ACHN (cell line): ENCODE measurements at places on chromosomes 12 and 14.

GRCh38 chr14:92770484-92770883 lies 22.1 kb upstream of the LGMN start:
- DNase-seq, result no peak

DNA sequence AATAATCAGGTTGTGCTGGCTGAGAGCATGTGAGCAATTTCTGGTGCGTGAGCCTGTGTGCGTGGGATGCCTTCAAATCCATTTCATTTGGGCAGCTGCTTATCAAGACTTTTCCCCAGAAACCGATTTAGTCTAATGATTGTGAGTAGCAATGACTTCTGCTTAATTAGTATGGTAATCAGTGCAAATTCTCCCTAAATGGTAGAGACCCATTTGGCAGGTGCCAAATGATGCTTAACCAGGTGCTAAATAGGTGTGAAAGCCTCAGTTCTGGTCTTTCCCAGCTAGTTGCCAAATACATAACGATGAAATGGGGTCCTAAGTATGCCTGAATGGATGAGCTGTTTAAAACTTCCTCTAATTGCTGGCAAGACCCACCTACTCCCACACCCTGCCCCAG lies 248.4 kb upstream of the CCDC196 start:
- DNase-seq, result no peak

- no peak for DNase-seq
Observed at GRCh38 chr12:95201056-95201670, 16.1 kb downstream of the FGD6 start.

DNA sequence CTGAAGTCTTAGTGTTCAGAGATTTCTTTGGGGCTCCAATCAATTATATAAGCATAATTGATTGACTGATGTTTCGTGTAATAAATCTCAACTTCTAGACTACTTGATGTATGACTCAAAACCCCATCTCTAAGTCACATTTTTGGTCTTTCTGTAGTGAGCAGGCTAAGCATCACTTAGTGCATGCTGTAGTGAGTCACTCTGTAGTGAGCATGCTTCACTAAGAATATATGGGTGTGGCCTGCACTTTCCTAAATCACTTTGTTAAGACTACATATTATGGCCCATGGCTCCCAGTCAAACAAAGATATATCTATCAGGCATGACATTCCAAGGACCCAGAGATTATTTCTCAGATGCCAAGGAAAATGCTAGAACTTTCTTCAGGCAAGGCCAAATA lies 909.4 kb upstream of the LRFN5 start:
- DNase-seq, result no peak

- DNase-seq, result no peak
Observed at GRCh38 chr12:71867131-71867530, 27.6 kb downstream of the TBC1D15 start.

DNA sequence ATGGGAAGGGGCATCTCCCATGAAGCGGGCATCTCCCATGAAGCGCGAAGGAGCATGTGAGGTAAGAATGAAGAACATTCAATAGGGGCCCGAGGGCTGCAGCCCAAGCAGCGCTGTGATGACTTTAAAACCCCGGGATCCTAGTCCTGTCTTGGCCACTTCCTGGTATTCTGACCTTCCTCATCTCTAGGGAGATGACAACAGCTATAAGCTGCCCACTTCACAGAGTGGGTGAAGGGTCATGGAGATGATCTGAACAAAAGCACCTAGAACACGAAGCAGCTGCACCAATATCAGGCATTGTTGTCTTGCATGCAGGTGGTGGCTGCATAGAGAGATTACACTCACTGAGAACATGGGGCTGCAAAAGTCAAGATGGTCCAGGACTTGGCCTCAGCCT lies 64.5 kb downstream of the SPTB start:
- DNase-seq, result no peak

DNA sequence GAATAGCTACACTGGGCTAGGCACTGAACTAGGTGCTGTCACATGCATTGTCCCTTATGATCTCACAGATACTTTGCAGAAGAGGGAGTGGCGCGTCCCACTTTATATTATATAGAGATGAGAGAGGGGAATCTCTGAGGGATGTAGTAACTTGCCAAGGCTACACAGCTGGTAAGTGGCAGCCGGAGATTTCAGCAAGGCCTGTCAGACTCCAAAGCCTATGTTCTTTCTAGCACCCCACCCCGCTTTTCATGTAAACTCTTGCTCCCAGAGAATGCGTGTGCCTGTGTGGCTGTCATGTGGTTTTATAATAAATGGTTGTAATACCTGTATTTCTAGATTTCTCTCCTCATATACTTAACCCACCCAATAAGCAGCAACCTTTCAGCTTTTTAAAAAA lies 39.1 kb downstream of the WDR20 start:
- DNase-seq, result no peak

DNA sequence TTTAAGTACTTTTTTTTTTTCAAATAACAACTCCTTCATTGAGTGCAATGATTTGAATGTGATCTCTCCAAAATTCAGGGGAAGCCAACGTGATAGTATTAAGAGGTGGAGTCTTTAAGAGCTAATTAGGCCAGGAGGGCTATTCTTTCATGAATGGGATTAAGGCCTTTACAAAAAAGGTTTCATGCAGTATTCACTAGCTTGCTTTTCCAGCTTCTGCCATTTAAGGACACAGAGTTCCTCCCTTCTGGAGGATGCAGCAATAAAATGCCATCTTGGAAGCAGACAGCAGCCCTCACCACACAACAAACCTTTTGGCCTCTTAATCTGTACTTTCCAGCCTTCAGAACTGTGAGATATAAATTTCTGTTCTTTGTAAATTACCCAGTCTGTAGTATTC lies 586.8 kb upstream of the LMO3 start:
- no peak for DNase-seq

DNA sequence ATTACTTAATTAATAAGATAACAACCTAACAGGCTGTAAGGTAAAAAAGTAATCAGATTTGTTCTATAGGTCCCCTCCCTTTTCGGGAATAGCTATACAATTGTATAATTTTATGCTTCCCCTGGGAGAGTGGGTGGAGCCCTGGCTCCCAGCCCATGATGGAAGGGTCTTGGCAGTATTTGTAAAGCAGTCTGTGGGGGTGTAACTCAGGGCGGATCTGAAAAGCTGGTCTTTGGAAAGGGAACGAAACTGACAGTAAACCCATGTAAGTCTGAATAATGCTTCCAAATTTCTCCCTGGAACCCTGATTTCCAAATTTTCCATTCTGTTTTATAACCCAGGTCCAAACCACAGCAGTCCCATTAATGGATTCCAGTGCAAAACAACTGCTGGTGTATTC lies 110.4 kb downstream of the DAD1 start:
- no peak for DNase-seq

DNA sequence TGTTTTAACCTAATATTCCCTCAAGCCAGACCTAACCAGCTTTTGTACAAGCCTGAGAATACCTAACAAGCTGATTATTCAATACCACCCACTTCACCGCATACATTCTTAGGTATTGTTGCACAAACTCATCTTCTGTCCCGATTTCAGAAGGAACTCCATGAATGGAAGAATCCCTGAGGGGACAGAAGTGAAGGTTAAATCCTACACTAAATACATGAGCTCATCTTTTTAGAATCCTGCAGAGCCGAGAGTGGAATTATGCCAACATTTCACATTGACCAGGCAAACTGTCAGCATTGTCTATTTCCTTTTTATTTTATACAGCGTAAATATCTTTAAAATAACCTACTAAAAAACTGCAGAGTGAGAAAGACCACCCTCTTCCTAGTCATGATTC lies 140.7 kb upstream of the PRICKLE1 start:
- no peak for DNase-seq

GRCh38 chr12:120873226-120873625 lies 30.9 kb downstream of the SPPL3 start:
- no peak for DNase-seq

- no peak for DNase-seq
Observed at GRCh38 chr12:97167598-97167997, 260.5 kb downstream of the NEDD1 start.

GRCh38 chr12:121953695-121954094 lies 35.3 kb downstream of the CFAP251 start:
- no peak for DNase-seq

- no peak for DNase-seq
Observed at GRCh38 chr12:30911207-30911606, 15.3 kb upstream of the TSPAN11 start.

DNA sequence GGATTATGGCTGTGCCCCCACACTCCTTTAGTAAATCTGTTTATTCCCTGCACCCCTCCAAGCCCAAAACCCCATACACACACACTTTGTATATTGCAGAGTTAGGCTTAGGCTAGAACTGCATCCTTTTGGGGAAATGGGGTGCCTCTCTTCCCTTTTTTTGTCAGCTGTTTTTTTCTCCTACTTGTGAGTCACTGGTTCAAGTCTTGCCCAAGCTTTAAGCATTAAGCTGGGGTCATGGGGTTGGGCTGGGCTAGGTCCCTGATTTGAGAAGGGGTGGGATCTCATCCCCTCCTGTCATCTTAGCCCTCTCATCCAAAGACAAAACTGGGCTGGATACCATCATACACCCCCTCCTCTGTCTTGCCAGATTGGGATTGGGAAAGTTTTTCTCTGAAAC lies 1.6 kb downstream of the LRP1 start:
- no peak for DNase-seq

- DNase-seq, result no peak
Observed at GRCh38 chr12:87982208-87982607, 47.0 kb downstream of the C12orf50 start.

DNA sequence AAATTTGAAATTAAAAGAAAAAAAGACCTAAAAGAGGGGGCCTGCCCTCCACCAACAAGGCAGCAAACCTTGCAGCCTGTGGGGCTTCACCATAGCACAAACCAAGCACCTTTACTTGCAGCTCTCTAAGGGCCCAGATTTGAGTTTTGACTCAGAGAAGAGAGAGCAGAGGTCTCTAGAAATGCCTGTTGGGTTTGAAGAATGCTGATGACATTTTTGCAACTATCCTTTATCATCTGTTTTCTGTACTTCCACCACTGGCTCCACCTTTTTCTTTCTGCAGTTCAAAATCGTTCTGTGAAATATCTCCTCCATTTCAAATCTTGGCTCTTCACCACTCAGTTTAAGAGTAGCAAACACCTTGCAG lies 83.8 kb upstream of the HMGA2 start:
- DNase-seq, result no peak

- DNase-seq, result no peak
Observed at GRCh38 chr14:104874110-104874531, 9.1 kb downstream of the CEP170B start.

- DNase-seq, result no peak
Observed at GRCh38 chr14:24315807-24316596, 4.7 kb downstream of the LTB4R start.

DNA sequence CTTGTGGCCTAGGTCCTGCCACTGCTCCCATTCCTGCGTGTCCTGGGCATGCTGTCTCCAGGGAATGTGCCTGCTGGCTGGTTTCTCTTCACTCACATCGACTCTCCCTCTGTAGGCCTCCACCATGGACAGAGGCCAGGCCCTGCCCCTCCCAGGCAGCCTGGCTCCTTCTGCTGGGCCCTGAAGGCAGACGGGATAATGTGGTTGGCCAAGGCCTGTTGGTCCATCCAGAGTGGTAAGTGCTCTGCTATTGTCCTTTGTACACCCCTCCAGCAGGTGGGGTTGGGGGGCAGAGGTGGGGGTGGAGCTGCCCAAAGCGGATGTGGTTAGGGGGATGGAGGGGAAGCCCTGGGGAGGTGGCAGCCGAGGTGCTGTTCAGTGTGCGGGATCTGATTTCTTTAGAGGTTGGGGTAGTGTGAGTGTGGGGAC lies 9.5 kb upstream of the NR4A1 start:
- DNase-seq, result peak; percentile 25

GRCh38 chr12:130747867-130748740 lies 32.0 kb upstream of the RIMBP2 start:
- DNase-seq, result peak; percentile 73

- peak; percentile 17 for DNase-seq
Observed at GRCh38 chr12:52667509-52667908, 12.7 kb downstream of the KRT1 start.

- DNase-seq, result peak; percentile 53
Observed at GRCh38 chr12:54680374-54680773, 32.2 kb upstream of the DCD start.

DNA sequence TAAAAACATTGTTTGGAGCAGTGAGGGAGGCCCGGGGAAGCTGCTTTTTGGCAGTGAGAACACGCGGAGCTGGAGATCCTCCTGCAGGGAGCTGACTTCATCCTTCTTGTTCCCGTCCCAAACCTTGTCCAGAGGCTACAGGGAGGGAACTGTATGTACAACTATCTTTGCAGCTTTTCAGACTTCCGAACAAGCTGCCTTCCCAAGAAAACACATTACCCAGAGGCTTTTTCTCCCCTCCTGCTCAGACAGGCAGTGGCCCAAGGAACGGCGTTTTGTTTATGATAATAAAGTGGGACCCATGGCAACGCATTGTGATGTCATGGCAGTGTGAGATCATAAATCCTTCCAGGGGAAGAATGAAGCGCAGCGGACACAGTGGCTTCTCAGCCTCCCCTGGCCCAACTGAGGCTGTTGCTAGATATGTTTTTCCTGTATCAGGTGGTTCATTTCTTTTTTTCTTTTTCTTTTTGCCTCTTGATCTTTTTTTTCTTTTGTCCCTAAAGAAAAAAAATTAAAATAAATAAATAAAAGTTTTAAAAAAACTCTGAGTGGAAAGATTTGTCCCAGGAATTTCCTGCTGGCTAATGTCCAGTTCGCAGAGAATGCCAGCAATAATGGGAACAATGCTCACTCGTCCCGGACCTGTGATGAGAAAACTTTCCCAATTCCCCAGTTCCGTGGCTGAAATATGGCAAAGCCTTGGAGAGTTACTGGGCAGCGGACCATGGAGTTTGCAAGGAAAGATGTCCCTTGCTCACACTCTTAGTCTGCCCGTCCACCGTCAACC lies 103.4 kb upstream of the MAP1LC3B2 start:
- DNase-seq, result peak; percentile 90

- no peak for DNase-seq
Observed at GRCh38 chr14:55752580-55753390, 172.8 kb downstream of the KTN1 start.

DNA sequence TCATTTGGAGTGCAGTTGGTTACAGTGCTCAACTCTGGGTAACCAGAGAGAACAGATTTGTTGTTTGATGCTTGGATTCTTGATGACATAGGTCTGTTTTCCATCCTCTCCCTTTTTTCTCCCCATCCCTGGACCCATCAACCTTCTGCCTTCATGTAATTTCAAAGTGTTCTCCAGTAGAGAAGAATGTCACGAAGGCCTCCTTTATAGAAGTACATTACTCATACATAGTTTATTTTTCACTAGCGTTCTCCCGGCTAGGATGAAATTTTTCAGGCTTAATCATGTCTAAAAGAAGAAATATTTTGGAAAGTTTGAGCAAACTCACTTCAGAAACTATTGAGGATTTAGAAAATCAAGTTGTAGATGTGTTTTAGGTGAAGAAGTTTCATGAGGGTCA lies 20.9 kb upstream of the APPL2 start:
- DNase-seq, result peak; percentile 46
